ENCODE measurements at places on chromosomes 4 and X. TPM values are rescaled to one million over a fixed set of nuclear protein-coding genes. Genes with fewer than 3 reads are reported as not detected.

DNA sequence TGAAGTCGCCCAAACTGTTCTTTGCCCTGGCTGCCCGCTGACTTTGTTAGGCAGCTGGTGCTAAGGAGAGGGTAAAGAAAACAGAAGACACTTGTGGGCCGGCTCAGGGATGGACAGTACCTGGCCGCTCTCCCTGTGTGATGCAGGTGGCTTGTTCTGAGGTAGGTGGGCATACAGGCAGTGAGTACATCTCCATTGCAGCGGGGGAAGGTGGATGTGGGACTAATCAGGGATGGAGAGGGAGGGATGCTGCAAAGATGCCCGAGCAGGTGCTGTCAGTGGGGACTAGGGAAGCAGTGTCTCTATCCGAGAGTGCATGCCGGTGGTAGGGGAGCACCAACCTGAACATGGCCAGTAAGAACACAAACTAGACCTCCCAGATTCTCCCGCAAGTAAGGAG lies 67.0 kb downstream of the SORBS2 start:
- no peak for DNase-seq

SHROOM2 gene
- 0.06 TPM for polyA plus RNA-seq

STIM2 gene
- 4.0 TPM for polyA plus RNA-seq

DNA sequence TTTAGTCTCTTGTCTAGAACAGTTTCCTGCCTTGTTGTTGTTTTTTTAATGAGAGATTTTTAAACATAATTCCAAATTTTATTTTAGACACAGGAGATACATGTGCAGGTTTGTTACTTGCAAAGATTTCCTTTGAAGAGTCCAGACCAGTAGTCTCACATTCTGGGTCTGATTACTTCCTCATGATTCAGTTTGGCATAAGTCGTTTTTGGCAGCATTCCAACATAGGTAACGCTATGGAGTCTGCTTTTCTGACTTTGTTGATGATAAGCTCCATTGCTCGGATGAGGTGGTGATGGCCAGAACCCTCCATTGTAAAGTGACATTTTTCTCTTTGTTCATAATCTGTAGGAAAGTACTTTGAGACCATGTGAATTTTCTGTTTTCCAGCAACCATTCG lies 74.7 kb downstream of the CLCN4 start:
- no peak for DNase-seq

DNA sequence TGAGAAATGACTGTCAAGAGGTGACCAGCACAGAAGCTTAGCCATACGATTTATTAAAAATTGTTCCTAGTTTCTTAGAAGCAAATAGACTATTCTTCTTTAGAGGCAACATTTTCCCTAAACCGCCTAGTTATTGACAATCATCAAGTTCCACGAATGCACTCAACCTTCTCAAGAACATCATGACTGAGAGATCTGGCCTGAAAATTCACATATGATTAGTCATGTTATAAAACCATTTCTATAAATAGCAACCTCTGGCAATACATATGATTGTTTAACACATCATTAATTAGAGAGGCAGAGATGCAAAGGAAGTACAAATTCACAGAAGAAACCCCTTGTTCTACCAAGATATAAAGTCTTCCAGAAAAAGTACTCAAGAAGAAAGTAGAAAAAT lies 6.7 kb downstream of the NUP62CL start:
- no peak for DNase-seq

DNA sequence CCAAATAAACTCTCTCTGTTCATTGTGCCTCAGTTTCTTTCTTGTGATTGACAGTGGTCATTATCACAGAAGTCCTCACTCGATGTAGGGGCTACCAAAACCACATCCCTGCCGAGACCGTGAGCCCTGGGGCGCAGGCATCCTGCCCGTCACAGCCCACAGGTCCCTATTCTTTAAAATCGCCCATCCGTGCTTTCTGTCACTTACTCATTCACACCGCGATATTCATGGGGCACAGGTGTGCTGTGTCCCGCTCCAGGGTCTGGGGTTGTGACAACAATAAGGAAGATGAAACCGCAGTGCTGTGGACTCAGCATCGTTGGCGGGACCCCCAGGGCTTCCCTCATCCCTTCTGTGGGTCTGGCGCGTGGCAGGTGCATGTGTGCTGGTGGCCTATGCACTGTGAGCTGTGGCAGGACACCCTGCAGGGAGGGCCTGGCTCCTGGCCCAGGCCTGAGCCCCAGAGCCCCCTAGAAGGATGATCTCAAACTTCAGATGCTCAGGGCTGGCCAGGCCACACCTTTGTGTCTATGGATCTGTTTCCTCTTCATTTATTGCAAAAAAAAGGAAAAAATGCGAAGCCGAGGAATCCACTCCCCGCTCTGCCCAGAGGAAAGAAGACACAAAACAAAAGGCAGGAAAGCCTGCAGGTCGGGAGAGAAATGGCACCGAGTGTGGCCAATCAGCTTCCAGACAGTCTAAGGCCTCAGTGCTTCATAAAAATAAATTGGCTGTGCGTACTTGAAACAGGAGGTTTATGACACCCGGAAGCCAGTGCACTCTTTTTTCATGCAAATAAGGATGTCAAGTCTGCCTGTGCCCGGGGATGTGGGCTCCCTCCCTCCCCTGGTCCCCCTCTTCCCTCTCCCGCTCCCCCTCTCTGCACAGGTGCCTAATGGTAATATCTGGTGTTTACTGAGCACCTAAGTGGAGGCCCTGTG lies 109.5 kb upstream of the ADRA2C start:
- DNase-seq = no peak

DNA sequence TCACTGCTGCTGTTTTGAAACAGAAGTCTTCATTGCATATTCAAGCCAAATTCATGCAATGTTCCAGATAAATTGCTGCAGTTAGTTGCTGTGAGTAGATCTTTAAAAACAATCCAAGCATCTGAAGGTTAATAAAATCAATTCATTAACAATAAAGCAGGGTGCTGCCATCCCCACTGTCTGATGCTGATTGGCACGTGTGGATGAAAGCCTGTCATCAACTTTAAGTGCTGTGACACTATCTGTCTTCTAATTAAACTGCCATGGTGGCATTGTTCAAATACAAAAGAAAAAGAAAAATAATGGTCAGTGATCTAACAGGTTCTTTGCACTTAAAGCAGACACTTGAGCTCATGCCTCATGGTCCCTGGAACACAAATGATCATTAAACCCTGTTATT lies 63.0 kb upstream of the MND1 start:
- DNase-seq = no peak

DNA sequence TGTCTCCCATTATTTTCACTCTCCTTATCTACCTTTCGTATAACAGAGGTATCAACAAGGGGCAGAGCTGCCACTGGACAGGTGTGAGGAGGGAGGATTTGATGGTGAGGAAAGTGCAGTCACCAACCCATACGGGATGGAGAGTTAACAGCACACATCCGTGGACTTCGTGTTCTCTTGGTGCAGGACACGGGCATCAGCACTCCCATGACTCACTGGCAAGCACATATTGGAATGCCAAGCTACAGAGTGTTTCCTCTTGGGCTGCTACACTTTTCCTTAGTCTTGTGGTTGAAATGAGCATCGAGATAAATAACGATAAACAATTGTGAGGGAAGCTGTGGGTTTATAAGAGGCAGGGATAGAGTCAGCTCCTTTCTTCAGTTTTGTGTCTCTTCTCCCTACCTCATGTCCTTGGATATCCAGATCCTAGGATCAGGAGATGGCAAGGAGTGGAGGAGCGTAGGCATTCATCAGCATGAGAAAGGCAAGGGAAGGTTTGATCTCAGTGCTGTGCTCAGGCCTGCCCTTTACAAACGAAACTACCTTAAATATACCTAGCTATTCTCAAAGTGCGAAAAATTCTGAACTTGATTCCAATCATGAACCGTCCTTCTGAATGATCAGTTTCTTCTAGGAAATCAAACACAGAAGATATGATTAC lies 96.3 kb downstream of the ZNF827 start:
- no peak for DNase-seq

All from psoas muscle (tissue), 8 donors.